Hematopoietic multipotent progenitor cell treated with erythropoietin and hydrocortisone succinate and interleukin-3 and kit ligand, for 15 days (in vitro differentiated cells): ENCODE measurements at places on chromosomes 12 and 14.
A peak's percentile ranks its signal among the peaks of the same experiment; 100 is the strongest.

DNA sequence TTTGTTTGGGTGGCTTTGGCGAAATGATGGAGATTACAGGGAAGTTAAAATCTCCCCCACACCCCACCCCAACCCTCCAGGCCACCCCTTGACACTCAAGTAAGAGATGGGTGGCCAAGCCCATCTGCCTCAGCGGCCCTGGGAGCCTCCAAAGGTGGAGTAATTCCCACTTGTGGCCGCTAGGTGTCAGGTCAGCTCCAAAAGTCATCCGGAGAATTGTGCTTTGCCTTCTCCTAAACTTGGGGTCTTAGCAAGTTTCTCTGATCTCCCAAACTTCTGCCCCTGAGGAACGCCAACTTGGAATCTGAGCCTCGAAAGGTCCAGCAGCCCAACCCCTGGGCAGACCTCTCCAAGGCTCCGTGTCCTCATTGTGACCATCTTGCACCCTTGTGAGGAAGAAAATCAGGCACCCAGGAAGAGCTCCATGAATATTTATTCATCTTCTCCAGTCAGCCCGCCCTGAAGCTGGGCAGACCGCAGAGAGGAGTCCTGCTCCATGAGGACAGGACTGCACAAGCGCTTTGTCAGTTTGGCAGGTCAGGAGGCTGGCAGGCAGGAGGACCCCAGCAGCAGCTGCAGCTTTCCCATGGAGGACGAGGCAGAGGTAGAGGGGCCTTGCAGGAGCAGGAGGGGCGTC is 46.7 kb downstream of the LRRC74A start:
- DNase-seq: peak; percentile 67

DNA sequence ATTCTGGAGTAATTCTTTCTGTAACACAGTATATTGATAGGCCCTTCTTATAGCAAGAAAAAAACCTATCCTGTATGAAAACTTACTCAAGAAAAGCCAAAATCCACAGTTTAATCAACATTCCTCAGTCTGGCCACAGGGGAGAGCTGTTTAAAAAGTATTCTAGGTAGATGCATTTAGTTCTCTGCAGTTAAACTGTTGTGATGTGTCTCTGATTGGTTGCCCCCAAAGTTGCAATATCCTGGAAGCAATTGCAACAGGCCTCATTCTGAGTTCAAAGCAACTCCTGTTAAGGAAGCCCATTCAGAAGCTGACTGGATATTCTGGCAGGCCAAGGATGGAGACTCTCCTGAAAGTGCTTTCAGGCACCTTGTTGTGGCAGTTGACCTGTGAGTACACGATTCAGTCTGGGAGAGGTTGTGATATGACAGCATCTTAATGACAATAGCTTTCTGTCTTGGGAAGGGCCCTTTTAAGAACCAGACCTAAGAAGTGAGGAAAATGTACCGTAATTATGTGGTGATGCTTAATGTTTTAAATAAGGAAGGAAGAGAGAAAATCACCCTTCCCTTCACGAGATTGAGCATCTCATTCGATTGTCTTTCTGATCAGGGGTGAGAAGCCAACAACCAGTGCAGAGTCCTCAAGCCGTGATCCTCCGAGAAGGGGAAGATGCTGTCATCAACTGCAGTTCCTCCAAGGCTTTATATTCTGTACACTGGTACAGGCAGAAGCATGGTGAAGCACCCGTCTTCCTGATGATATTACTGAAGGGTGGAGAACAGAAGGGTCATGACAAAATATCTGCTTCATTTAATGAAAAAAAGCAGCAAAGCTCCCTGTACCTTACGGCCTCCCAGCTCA is 420.7 kb downstream of the DAD1 start:
- no peak for DNase-seq

- no peak for DNase-seq
These were observed 4.0 kb downstream of the RBM19 start for GRCh38 chr12:113961921-113962710.

DNA sequence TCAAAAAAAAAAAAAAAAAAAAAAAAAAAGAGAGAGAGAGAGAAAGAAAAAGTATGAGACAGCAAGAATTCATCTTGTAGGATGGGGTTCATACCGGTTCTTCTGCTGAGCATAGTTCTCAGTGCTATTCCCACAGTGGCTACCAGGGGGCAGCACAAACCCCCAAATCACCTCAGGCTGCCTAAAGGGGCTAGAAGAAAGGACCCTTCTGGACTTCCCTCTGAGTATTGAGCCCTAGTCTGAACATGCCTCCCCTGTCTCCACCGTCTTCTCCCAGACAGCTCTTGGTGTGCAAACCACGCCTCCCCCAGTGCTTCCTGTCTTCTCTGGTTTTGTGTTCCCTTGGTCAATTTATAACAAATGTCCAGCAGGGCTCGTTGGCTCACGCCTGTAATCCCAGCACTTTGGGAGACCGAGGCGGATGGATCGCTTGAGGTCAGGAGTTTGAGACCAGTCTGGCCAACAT is 31.3 kb upstream of the SMUG1 start:
- peak; percentile 71 for DNase-seq

- DNase-seq: no peak
These were observed 59.1 kb downstream of the ISCA2 start for GRCh38 chr14:74552623-74553022.

DNA sequence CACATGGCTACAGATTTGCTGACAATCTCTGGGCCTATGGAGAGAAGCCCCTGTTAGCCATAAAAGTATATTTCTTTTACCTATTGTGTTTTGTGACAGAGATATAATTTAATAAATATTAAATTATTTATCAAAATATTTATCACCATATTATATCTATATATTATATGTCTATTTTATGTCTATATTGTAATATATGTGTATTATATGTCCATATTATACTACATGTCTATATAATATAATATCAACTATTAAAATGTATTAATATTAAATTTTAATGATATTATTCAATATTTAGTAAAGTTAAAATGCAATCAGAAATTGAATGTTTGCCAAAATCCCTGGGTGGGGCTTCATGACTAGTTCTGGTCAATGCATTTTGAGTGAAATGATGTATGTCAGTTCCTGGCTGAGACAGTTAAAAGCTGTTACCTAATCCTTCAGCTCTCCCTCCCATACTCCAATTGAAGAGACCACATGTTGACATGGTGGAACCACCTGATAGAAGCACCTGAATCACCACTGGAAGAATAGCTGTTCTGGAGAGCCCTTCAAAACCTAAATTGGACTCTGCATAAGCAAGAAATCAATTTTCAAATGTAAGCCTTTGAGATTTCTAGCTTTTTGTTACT is 357.3 kb upstream of the DDHD1 start:
- DNase-seq: no peak

DNA sequence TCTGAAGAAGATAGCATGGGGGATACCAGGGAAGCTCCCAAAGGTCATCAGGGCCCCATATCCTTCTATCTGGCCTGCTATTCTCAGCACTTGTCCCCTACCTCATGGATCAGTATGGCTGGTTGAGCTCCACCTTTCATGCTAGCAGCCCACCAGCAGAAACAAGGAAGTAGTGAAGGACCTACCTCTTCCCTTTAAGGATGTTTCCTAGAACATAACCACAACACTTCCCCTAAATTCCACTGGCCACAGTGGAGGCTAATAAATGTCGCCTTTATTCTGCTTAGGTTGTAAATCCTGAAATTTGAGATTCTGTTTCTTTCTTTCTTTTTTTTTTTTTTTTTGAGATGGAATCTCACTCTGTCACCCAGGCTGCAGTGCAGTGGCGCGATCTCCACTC is 128.6 kb upstream of the PARP11 start:
- DNase-seq: no peak

GRCh38 chr14:79511146-79511545 is 700.2 kb downstream of the DIO2 start:
- no peak for DNase-seq

GRCh38 chr12:106975098-106975497 is 11.8 kb downstream of the MTERF2 start:
- DNase-seq: no peak

GRCh38 chr12:27003421-27004381 is 10.5 kb downstream of the TM7SF3 start:
- no peak for DNase-seq

GRCh38 chr12:43898474-43898873 is 62.6 kb downstream of the TMEM117 start:
- DNase-seq: no peak

DNA sequence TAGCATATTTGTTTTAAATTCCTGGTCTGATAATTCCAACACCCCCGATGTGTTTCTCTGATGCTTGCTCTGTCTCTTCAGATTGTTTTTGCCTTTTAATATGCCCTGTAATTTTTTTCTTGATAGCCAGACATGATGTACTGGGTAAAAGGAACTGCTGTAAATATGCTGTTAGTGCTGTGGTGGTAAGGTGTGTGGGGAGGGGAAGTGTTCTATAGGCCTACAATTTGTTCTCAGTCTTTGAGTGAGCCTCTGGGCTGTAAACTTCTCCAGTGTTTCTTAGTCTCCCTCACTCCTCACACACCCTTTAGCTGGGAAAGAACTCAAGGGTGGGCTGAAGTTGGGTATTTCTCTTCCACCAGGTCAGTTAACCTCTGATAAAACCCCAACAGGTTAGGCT is 147.0 kb upstream of the OR4E1 start:
- no peak for DNase-seq

- DNase-seq: no peak
These were observed 15.1 kb downstream of the ZFC3H1 start for GRCh38 chr12:71648537-71648936.
